ENCODE measurements at places on chromosomes 16 and 17. TPM values are rescaled to one million over a fixed set of nuclear protein-coding genes. Genes with fewer than 3 reads are reported as not detected.

CA10 gene
- total RNA-seq: not detected

CCDC200 gene
- not detected for total RNA-seq

EFNB3 gene
- total RNA-seq: 1.6 TPM

ACE gene
- total RNA-seq: 1.9 TPM

ABCA5 gene
- total RNA-seq: 20.4 TPM

MMP2 gene
- total RNA-seq: 18.5 TPM

DNA sequence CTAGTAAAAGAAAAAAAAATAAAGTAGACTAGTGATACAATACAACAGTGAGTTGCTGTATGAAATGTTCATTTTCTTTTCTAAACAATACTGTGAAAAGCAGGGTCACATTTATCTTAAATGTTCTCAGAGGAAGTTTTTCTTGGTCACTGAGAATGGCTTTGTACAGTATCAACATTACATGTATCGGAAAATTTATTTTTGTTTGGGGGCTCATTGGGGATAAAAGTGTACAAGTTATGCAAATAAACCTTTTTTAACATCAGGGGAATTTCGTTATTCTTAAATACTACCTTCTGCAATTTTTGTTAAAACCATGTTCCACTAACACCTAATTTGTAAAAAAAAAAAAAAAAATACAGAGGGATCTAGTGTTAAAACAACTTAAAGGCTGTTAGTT, 8.7 kb upstream of the ZNF594 start:
- ATAC-seq: no peak

DNA sequence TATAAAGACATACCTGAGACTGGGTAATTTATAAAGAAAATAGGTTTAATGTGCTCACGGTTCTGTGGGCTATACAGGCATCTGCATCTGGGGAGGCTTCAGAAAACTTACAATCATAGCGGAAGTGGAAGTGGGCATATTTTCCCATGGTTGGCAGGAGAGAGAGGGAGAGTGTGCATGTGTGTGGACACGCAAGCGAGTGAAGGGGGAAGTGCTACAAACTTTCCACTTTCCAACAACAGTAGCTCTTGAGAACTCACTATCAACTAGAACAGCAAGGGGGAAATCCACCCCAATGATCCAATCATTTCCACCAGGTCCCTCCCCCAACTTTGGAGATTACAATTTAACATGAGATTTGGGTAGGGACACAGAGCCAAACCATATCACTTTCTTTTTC, 11.1 kb downstream of the TAOK1 start:
- no peak for ATAC-seq

- ATAC-seq: peak; percentile 41
These were observed 12.8 kb downstream of the SMIM5 start for GRCh38 chr17:75645889-75646637.

GRCh38 chr17:69651921-69652320, 237.4 kb downstream of the MAP2K6 start:
- no peak for ATAC-seq

DNA sequence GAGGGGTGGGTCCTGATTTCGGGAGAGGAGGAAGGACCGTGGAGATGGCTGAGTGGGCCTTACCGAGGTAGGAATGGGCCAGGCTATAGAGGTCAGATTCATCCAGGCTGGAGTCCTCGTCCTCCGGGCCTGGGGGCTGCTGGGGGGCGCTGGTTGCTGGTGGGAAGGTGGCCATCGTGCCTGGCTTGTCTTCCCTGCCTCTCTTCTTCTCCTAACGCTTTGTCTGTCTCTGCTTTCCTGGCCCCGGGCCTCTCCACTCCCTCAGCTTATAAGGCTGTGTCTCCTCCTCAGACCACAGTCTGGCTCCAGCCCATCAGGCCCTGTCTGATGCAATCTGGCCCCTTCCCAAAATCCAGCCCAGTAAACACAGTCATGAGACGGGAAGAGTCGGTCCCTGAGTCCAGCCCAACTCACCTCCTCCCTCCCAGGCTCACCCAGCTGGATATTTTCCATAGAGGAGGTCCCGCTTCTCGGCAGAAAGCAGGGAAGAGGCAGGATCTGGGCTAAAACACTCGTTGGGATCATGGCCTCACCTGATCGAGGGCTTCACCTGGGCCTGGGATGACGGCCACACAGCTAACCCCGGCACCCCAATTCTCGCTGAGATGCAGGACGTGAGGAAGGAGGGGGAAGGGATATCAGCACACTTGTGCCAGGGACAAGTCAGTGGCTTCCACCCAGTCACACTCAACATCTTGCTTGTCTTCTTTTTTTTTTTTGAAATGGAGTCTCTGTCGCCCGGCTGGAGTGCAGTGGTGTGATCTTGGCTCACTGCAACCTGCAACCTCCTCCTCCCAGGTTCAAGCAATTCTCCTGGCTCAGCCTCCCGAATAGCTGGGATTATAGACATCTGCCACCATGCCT, at the start of gene NUPR1:
Gene NUPR1 (minus strand): TSS at position 242 of the 864 bp plus-strand sequence. CDS start 67 bp downstream, at position 175.
- peak; percentile 90 for ATAC-seq

DNA sequence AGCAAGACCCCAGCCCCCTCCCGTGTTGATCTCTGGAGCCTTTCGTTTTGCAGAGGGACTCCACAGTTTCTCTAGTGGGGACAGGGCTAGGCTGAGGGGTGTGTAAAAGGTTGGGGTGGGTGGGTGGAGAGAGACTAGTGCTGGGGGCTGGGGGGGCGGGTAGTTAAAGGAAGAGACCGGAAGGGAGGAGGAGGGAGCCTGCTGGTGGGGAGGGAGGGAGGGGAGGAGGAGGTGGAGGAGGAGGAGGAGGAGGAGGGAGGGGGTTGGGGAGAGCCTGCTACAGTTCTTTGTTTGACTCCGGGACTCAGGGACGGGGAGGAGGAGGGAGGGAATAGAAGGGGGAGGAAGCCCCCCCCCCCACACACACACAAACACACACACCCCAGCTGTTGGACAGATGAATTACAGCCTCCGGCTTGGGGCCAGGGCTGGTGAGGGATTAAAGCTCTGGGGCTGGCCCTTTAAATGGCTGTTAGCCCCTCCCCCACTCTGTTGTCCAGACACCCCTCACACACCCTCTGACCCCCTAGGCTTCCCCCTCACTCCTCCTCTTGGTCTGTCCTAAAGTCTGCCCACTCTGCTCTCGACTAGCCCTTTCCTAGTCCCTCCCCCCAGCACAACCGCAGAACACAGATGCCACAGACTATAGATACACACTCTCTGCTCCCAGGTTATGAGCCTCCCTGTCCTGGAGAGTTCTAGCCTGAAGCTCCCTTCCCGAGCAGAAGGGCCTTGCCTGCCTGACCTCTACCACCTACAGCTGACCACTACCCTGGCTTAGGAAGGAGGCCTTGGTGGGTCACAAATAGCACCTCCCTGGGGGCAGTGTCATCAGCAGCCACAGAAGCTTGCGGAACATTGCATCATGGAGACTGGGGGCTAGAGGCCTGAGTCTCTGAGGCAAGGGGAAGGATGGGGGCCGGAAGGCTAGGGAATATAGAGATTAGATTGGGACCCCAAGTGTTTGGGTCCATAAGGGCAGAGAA, 4.4 kb downstream of the KDM6B start:
- no peak for ATAC-seq

GRCh38 chr17:7261379-7262191, 693 bp downstream of the CLDN7 start:
- ATAC-seq: peak; percentile 0

DNA sequence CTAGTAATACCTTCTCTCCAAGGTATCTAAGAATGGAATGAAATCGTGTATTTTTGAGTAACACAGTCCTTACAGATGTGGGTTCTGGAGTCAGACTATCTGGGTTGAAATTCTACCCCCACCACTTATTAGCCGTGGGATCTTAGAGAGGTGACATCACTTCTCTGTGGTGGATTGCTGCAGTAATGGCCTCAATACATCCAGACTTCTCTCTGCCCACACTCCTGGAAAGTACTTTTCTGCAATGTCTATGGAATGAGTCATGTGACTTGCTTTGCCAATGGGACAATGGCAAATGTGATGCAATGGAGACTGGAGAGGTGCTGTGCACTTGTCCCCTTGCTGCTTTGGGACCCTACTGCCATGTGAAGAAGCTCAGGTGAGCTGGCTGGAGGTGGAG, 418.2 kb downstream of the HAPSTR1 start:
- no peak for ATAC-seq

DNA sequence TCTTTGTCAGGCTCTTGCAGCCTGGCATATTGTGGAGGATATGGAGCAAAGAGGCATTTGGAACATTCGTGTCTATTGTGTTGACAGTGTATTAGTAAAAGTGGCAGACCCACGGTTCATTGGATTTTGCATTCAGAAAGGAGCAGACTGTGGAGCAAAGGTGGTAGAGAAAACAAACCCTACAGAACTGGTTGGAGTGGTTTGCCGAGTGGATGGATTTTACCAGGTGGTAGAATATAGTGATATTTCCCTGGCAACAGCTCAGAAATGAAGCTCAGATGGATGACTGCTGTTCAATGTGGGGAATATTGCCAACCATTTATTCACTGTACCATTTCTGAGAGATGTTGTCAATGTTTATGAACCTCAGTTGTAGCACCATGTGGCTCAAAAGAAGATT, 44.5 kb downstream of the EFCAB13 start:
- peak; percentile 76 for ATAC-seq

- peak; percentile 6 for ATAC-seq
These were observed 7.8 kb downstream of the VPS4A start for GRCh38 chr16:69318911-69319289.

- no peak for ATAC-seq
These were observed 436.8 kb downstream of the CA10 start for GRCh38 chr17:51721730-51722129.

DNA sequence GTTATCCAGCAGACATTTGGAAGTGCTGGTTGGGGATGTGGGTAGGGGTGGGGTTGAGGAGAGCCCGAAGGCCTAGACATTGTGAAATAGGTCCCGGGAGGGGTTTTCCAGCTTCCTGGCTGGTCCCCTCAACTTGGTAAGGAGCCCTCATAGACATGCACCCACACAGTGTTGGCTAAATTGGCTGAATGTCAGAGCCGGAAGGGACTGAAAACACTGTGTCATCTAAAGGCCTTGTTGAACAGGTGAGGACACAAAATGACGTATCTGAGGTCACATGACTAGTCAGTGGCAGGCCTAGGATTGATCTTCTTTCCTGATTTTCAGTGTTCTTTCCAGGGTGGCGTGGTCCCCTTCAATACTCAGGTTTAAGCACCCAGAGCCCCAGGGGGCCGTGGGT, 27.6 kb downstream of the ITGB3 start:
- ATAC-seq: no peak

- ATAC-seq: no peak
These were observed 3.0 kb downstream of the KCNJ12 start for GRCh38 chr17:21379080-21379711.

DNA sequence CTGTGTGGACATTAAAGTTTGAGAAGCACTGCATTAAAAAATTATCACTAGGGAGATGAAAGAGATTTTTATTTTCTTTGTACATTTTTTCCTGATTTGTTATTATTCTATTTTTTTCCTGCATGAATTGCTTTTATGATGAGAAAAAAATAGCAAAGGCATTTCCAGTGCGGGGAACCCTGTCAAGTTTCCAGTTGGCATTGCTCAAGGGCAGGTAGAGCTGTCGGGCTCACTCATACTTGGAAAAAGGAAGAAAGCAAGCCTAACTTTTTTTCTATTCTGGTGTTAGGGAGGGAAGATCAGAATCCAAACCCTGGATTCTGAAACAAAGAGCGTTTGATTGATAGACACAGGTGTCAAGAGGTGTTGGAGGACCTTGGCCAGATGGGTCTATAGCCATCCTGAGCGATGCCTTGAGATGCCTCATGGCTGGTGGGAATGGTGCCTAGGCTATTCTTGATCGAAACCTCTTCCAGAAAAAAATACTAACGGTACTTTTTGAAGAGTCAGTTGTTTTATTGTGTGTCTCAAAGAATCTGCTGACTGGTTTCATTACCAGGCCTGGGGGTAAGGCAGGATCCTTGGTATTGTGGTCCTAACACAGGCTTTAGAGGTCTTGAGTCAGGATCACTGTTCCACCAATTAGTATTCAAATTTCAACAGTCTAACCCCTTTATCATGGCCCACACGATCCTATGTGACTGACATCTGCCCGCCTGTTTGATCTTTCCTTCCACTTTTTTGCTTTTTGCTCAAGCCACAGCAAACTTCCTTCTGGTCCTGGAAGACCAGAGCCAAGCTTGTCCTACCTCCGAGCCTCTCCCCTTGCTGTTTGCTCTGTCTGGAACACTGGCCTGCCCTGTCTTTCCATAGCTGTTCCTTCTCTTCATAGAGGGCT, 20.1 kb downstream of the SNX29 start:
- no peak for ATAC-seq

DNA sequence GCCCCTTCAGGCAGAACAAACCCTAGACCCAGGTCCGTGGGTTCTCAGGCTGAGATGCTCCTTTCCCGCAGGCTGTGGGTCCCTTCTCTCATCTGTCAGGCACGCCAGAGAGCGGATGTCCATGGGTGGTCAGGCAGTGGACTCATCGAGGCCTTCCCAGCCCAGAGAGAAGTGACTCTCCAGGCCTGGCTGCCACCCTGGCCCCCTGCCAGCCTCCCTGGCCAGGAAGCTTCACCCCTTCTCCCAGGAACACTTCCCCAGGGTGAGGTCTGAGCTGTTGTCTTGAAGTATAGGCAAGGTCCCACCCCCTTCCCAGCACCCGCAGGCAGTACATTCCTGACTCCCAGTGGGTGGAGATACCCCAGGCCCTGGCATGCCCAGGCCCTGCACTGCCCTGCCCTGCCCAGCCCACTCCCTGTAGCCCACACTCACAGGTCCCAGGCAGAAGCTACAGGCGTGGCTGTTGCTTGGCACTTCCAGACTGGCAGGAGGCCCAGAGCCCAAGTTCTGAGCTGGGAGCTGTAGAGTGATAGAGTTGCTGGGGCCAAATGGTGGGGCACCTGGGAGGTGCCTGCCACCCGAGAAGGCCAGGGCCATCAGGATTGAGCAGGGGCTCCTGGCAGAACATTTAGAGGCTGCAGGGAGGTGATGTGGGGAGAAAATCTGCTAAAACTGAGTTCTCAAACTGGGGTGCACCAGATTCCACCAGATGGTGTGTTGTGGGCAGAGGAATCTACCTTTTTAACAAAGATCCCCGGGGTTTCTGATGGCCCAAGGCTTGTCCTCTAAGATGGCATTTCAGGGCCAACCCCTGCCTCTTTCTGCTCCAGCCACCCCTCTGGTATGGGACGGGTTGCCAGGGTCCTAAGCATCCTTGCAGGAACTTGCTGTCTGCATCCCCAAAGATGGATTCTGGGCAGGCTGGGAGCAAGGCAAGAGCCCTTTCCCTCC, 6.7 kb downstream of the ITGA3 start:
- ATAC-seq: peak; percentile 94

GRCh38 chr17:77628035-77628434, 330.5 kb upstream of the TNRC6C start:
- no peak for ATAC-seq
